ENCODE measurements at places on chromosomes 7 and 10.

GRCh38 chr7:99997545-99998137 lies 17.8 kb upstream of the ZKSCAN1 start:
- DNase-seq = no peak

DNA sequence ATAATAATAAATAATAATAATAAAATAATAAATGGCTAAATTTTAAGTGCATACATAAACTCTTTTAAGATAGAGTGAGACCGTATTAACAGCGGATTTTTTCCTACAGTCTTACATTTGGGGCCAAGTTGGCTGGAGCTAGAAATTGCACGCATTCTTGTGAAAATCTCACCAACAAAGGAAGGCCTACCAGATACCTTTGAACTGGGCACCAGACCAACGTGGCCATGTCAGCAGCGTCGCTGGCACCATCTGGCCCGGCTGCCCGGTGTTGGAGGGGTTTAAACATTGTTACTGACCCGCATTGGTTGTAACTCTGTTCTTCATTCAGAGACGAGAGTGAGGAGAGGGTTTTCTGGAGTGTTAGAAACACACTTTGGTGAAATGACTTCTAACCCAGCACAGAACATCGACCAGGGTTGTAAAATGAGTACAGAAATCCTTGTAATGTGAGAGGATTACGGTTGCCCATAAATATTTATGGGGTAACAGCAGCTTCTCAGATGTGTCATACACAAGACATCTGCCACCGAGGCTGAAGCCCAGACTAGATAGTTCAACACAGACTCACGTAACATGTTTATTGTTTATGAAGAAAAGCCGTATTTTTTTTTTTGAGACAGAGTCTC lies 34.6 kb upstream of the UNCX start:
- DNase-seq = no peak

- DNase-seq = no peak
Measured at GRCh38 chr10:46250481-46250880, 36.3 kb upstream of the ANTXRL start.

DNA sequence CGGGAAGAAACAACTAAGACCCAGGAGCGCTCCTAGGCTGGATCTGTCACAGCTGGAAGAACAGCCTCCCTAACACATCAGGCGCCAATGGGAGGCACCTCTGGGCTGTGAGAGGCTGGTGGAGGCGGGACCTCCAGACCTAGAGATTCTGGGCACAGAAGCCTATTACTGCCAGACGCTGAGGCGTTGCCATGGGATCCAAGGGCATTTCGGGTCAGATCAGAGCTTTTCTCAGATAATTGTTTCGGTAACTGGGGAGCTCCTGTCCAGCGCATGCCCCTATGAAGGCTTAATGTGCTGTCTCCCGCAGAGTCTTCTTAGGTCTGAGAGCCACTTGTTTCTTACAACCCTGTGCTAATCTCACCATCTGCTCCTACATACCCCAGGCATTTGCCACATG lies 339.2 kb downstream of the ZNF716 start:
- DNase-seq = no peak

DNA sequence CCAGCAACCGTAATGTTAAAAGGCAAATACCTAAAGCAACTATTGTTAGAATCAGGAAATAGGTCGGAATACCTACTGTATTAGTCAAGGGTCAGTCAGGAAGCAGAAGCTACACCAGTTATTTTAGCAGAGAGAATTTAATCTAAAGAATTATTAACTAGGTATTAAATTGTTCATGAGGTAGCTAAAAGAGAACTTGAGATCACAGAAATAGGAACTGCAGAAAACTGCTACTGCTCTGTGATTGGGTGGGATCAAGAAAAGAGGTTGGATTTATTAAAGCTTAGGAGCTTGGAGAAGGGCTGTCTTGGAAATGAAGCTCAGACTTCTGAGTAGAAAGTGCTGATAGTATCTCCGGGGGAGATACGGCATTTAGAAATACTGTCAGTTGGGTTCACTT lies 20.0 kb upstream of the ZNF438 start:
- DNase-seq = no peak

DNA sequence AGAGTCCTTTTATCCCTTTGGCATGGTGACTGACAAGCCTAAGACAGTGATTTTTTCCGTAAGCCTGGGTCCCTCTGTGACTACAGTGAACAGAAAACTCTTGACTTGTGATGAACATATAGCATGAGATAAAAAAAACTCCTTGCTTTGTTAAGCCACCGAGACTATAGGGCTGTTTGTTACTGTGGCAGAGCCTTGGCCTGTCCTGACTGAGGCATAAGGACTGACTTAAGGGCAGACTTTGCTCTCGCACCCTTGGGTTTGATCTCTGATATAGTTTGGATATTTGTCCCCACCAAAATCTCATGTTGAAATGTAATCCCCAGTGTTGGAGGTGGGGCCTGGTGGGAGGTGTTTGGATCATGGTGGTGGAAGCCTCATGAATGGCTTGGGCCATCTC lies 316.4 kb upstream of the C7orf33 start:
- DNase-seq = no peak

- no peak for DNase-seq
Measured at GRCh38 chr10:88185830-88186229, 322.4 kb downstream of the PTEN start.

- DNase-seq = no peak
Measured at GRCh38 chr7:157576415-157576814, 239.6 kb downstream of the DNAJB6 start.

DNA sequence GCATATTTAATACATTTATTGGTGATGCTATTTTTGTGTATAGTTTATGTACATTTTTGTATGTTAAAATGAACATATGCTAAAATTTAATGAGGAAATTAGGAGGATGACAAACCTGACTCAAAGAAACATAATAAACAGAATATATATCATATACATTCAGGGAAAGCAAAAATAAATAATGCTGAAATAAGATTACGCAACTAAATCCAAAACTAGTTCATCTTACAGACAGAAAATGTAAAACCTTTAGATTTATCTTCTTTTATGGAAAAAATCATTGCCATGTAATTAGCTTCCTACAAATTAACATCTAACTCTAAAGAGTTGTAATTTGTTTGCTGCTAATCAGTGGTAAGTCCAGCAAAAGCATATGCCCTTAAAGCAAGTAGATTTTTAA lies 216.5 kb downstream of the PTN start:
- no peak for DNase-seq

DNA sequence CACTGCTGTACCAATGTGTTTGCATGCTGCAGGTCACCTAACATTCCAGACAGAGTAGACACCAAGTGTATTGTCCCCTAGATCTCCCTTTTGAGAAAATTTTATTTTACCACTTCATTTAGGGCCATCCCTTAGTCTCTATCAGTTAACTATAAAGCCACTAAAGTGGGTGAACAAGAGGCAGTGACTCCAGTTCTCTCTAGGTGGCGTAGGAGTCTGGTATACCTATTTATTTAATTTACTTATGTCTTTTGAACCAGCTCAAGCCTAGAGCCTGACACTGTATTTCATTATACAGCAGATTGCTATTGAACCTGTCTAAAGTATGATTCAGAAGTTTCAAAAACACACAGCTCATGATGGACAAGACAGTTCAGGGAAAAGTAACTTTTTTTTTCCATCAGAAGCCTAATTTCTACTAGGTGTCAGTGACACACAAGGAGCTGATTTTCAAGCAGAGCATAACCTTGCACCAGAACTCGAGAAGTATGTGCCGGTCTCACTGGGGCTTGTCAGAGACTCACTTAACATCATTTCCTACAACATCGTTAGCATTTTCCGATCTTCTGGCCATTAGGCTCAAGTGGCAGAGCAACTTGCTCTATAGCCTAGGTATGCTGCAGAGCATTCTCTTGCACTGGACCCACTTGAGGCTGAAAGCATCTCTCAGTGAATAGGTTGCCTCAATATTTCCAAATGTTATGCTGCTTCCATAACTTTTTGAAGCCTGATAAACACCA lies 175.4 kb downstream of the CDC14C start:
- DNase-seq = no peak

DNA sequence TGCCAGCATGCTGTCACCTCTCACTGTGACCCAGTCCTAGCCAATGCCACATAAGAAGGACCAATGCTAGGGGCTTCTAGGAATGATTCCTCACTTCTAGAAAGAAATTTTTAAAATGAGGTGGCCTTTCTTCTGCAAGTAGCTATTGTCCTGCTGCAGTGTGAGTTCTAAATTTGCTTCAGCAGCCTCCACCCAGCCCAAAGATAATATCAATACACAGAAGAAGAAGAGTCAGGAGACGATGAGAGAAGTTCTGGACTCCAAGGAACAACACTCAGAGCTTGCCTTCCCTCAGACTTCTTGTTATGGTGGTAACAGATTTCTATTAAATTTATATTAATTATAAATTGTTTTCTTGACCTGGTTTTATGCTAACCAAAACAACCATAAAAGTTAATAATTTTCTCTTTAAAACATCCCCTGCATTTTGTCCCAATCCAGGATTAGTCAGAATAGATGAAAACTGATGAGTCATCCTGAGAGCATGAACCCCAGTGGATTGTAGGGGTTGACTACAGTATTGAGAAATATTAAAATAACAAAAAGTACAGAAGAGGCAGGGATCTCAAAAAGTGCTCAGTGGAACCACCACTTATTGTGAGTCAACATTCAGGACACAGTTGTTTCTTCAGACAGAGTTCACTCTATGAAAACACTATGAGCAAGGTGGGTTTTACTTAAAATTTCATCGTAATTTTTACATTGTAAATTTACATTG lies 29.6 kb upstream of the AKR1C2 start:
- no peak for DNase-seq

DNA sequence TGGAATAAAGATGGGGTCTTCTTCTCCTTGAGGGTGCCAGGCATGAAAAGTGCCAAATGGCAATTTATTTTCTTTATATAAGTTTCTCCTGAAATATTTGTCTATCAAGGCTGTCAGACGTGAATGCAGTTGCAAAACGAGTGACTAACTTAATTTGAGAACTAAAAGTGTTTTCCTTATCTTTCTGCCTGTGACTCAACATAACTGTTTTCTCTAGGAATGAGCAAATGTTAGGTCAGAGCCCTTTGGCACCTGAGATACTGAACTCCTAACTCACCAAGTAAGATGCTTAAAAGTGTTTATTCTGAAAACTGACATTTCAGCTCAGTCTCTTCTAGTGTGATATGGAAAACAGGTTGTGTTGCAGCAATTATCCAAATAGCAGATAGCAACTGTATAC lies 197.0 kb downstream of the STK31 start:
- DNase-seq = no peak

DNA sequence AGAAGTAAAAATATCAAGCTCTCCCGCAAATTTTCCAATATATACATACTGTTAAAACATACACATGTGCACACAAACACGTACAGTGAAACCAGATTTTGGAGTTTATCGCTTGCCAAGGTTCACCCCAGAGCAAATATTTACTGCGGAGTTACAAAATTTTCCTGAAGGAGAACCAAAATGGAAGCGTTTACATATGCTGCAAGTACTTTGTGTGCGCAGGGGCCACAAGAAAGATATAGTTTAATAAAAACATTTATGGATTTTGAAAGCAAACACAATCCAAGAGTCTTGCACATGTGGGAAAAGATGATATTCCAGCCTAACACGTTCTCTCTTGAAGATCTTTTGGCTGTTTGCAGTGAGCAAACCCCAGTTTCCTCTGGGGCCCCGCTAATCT lies 301.3 kb upstream of the NFE2L3 start:
- no peak for DNase-seq

DNA sequence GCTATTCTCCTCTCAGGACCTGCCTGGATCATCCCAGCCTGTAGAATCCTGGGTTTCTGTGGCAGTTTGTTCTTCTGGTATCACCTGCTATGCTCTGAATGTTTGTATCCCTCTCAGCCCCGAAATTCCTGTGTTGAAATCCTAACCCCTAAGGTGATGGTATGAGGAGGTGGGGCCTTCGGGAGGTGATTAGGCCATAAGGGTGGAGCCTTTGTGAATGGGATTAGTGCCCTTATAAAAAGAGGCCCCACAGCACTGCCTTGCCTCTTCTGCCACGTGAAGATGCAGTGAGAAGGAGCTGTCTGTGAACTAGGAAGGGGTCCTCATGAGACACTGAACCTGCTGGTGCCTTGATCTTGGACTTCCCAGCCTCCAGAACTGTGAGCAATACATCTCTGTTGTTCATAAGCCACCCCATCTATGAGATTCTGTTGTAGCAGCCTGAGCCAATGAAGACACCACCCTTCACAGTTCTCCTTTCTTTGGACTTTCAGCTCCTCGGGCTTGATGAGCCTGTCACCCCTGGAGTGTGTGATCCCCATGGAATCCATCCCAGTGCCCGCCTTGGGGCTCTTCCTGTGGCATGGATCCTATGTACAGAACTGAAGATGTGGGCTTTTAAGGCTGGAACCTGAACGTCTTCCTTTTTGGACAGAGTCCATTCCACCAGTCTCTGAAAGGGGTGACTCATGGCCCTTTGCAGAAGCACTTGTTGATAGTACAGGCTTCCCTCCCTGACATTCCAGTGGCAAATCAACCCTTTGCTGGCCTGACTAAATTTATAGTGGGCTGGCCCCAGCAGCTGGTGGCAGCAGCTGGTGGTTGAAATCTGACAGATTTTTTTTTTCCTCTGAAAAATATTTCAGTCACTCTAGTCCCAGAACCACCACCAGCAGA lies 138.0 kb downstream of the TACC2 start:
- DNase-seq = no peak

- DNase-seq = no peak
Measured at GRCh38 chr10:75682649-75683557, 251.5 kb downstream of the LRMDA start.

GRCh38 chr10:115980470-115980869 lies 292.5 kb downstream of the GFRA1 start:
- DNase-seq = no peak

- DNase-seq = no peak
Measured at GRCh38 chr7:75937958-75938786, 23.2 kb downstream of the POR start.

DNA sequence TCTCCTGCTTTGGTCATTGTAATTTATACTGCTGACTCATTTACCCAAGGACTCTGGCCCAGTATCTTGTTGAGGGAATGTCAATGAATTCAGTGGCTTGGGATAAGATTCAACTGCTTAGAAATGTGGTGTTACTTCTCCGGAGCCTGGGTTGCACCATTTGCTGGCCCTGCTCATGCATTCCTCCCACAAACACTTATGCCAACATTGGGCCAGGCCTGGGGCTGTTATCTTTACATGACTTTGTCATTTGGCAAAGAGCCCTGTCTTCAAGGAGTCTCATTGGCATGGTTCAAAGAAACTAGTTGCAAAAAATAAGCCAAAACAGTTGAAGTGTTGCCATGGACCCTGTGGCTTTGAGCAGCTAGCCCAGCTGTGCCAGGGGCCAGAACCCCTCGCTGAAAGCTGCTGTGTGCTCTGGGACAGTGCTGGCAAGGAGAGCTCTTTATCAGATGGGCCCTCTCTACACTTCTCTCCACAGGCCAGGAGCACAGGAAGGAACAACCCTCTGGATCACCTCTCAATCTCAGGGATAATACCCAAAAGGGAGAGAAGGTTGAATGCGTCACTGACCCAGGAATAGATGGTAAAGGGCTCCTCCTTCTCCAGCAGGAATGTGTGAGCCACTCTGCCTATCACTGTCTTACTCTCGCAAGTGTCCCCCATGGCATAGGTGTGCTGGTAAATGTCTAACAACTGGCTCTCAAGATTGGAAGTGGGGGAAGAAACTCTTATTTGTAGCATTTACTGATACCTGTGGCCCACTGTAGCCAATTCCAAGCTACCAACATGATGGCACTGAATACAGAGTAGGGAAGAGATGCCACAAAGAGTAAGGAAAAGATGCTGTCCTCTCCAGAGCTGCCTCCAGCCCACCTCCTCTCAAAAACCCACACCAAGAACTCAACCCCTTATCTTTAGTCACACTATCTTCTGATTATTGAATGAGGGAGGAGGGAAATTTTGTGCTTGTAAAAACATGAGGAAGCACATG lies 23.5 kb upstream of the PDE1C start:
- no peak for DNase-seq

GRCh38 chr7:101815826-101816594 lies 1.4 kb upstream of the CUX1 start:
- no peak for DNase-seq

- DNase-seq = no peak
Measured at GRCh38 chr7:148210804-148211325, 379.7 kb upstream of the C7orf33 start.
